ENCODE measurements at places on chromosomes 13 and 19.

- DNase-seq, result no peak
Measured at GRCh38 chr19:14649020-14649419, 25.6 kb downstream of the ADGRE3 start.

GRCh38 chr13:36341718-36342117, 4.5 kb downstream of the SPART start:
- DNase-seq, result no peak

GRCh38 chr19:11446652-11447301, 11.3 kb downstream of the PRKCSH start:
- no peak for DNase-seq

GRCh38 chr19:34732612-34733211, 1.3 kb upstream of the ZNF181 start:
- no peak for DNase-seq

DNA sequence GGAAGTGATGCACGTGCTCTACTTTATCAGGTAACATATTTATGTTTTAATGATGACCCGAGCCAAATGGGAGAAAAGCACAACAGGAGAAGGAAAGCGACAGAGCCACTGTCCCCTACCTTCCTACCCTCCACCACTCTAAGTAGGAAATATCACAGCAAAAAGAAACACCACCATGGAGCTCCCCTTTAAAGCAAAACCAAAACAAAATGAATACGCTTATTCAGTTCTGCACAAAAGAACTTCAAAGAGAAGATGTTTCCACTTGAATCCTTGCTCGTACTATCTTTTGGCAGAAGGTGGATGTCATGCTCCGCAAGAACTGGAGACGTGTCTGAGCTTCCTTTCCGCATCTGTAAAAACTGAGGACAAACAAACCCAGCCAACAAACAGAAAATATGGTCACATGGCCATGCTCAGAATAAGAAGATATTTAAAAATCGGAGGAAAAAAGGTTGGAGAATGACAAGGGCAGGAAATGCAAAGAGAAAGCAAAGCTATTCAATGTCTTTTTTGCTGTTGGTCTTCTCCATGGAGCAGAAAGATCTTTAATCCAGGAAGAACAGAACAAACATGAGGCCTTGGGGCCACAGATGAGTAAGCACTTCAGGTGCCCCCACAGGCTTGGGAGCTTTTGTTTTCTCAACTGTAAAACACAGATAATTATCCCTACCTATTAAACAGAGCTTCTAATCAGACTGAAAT, 19.5 kb downstream of the N4BP2L1 start:
- no peak for DNase-seq

DNA sequence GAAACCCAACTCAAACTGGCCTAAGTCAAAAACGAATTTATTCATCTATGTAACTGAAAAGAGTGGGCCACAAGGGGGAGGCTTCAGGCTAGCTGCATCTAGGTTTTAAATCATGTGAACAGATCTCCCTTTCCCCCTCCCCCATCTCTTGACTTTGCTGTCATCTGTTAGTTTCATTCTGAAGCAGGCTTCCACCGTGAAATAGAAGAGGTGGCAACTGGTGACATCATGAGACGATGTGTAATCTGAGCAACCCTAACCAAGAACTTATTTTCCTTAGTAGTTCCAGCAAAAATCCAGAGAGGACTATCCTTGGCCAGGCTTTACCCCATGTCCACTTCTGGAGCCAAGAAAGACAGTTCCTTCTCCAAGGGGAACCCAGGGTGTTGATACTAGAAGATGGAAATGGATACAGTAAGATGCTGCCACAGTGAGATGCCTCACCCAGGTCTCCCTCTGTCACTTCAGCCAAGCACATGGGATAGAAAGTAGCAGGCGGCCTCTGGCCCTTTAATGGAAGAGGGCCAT, 9.4 kb downstream of the SAMD4B start:
- DNase-seq, result no peak

Measured in stimulated activated CD8-positive, alpha-beta memory T cell treated with anti-CD3 and anti-CD28 coated beads, Interleukin-4, amount 100 ng/mL, for 1 hour (primary cell).